ENCODE measurements at places on chromosomes 12 and 14.

DNA sequence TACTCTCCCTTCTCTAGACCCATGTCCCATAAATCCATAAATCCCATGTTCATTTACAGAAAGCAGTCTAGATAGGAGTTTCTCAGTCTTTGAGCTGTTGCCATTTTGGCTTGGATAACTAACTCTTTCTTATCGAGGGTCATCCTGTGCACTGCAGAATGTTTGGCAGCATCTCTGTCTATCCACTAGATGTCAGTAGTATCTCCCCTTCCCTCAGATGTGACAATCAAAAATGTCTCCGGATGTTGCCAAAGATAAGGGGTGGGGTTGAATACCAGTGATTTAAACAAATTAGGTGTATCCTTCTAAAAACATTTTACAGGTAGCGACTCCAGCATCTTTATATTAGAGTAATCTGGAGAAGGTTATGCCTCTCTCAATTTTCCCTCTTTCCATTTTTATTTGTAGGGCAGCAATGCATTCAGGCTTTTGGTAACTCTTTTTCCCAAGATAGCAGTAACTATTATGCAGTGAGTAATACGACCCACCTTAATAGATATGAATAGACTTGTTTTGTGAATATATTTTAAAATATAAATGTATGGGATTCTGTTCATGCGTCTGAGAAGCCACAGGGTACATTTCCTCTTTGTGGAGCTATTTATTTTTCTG lies 100.7 kb downstream of the LRRK2 start:
- DNase-seq = no peak

GRCh38 chr12:104740668-104741067 lies 217.4 kb downstream of the SLC41A2 start:
- peak; percentile 34 for DNase-seq

DNA sequence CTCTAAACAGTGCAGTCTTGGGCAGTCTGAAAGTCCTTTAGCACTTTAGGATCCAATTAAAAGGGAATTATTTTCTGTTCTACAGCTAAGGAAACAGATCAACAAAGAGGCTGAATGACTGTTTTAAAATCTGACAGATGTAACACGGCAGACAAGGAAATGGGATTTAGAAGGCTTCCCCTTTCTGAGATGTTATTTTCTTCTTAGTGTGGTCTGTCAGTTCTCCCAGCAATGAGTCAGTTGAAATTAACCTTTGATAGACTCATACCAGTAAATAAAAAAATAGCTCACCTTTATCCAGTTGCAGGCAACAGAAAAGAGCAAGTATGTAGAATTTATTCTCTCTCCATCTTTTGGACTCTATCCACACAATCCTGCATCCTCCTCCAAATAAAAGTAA lies 98.1 kb downstream of the NEDD1 start:
- DNase-seq = no peak

- no peak for DNase-seq
Observed at GRCh38 chr14:89407856-89408255, 9.2 kb downstream of the FOXN3 start.

- no peak for DNase-seq
Observed at GRCh38 chr12:124560146-124560890, 7.1 kb downstream of the NCOR2 start.

DNA sequence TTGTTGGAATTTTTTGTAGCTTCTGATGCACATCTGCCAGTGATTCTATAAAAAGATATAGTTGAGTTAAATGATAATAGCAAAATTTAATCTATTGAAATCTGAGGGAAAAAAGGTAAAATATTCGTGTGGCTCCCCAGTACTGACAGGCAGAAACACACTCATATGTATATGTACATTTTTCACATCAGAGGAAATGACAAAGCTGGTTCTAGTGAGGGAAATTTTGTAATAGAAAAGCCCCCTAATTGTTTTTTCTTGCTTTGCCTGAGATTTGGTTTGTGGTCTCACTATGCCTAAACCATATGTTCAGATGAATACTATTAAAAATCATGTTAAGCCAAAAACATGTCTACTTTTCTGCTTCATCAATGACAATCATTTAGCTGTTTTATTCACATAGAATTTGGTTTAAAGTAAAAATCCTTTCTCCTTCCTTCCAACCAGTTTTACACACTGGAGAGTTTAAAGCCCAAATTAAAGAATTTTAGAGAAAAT lies 203.5 kb downstream of the ANO6 start:
- DNase-seq = no peak

DNA sequence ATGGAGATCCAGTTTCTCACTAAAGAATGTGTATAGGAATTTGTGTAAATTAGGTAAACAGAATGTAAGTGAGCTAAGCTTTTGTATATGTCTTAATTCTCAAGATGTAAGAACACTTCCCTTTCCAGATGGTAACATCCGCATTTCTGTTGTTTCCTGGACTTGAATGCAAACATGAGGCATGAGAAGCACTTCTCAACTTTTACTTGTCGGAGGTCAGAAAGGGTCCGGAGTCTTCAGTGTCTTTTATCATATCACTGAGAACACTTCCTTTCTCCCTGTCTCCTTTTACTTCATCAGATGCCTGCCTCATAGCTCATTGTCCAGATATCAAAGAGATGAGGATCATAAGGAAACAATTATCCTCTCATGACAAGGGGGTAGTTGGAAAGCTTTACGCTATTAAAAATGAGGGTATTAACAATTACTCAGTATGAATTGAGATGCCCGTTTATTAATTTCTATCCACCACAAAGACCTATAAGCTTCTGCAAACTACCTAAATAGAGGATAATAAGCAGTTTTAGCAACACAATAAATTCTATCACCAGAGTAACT lies 214.1 kb upstream of the FLRT2 start:
- no peak for DNase-seq

DNA sequence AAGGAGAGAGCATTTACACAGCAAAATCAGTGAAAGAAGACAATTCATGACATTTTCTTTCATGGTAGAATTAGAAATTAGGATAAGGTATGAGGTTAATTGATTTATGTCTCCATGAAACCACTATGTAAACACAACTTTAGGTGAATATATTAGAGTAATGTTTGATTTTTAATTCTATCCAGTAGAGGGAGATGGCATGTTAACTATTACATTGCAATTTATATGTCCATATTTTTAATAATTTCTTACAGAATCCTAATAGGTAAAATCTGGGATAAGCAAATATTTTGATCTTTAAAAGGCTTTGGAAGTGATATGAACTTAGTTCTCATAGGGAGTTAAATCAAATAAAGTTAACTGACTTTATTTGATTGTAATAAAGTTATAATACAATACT lies 373.4 kb upstream of the PDE3A start:
- DNase-seq = no peak

GRCh38 chr12:50275556-50275955 lies 7.8 kb downstream of the LIMA1 start:
- DNase-seq = no peak

DNA sequence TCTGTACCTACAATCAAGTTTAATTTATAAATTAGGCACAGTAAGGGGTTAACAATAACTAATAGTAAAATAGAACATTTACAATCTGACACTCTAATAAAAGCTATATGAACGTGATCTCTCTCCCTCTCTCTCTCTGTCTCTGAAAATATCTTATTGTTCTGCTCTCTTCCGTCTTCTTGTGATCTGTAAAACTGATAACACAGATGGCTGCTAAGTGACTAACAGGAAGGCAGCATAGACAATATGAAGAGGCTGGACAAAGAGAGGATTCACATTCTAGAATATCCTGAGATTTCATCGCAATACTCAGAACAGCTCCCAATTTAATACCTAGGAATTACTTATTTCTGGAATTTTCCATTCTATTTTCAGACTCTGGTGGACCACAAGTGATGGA lies 827.2 kb downstream of the FLRT2 start:
- no peak for DNase-seq

- no peak for DNase-seq
Observed at GRCh38 chr14:79487632-79488031, 723.7 kb downstream of the DIO2 start.

DNA sequence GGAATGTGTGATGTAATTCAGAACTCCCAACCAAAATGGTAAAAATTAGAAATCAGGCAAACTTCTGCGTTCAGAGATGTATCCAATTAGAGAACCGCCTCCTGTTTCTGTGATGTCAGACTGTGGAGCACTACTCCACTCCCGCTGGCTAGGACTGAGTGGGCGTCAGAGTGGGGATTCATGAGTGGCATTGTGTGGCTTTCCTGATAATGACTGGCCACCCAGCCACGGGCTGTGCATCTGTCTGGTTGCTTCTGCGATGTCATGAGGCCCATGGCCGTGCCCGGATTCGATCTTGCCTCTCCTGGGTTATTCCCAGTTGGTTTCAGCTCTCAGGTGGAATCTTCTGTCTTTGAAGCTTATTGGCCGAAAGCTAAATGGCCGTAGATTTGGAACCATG lies 87.1 kb upstream of the KCNA1 start:
- no peak for DNase-seq

GRCh38 chr12:124821252-124822200 lies 42.1 kb downstream of the SCARB1 start:
- DNase-seq = no peak

DNA sequence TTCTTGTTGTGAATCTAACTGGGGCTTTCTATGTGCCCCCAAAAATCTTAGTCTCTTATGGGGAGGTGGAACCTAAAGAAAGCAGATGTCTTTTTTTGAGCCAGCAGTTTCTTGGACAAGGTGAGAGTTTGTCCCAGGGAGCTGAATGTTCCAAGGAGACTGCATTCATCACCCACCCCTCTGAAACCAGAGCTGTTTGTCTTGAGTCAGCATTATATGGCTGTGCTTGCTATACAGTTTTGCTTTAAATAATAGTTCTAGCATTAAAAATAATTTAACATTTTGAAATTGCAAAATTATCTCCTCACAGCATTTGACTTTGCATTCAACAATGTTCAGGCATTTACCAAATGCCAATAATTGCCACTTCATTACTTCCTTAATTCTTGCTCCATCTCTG lies 813.3 kb downstream of the BCL11B start:
- DNase-seq = no peak

- no peak for DNase-seq
Observed at GRCh38 chr14:102182190-102182589, 42.5 kb downstream of the WDR20 start.

DNA sequence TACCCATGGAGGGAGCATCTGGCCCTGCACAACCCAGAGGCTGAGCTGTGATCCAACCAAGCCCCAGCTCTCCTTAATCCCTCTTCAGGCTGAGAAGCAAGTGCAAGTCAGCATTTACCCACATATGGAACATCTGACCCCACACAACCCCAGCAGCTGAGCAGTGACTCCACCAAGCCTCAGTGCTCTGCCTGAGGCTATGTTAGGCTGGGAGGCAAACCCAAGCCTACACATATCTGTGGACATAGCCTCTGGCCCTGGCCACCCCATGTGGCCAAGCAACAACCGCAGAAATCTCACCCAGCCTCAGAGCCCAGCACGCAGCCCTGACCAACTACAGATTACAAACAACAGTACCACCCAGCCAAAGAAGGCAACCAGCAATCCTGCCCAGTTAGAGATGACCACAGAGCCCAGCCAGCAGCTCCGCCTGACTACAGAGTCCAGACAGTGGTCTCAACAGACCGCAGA lies 142.8 kb downstream of the NUAK1 start:
- DNase-seq = no peak

DNA sequence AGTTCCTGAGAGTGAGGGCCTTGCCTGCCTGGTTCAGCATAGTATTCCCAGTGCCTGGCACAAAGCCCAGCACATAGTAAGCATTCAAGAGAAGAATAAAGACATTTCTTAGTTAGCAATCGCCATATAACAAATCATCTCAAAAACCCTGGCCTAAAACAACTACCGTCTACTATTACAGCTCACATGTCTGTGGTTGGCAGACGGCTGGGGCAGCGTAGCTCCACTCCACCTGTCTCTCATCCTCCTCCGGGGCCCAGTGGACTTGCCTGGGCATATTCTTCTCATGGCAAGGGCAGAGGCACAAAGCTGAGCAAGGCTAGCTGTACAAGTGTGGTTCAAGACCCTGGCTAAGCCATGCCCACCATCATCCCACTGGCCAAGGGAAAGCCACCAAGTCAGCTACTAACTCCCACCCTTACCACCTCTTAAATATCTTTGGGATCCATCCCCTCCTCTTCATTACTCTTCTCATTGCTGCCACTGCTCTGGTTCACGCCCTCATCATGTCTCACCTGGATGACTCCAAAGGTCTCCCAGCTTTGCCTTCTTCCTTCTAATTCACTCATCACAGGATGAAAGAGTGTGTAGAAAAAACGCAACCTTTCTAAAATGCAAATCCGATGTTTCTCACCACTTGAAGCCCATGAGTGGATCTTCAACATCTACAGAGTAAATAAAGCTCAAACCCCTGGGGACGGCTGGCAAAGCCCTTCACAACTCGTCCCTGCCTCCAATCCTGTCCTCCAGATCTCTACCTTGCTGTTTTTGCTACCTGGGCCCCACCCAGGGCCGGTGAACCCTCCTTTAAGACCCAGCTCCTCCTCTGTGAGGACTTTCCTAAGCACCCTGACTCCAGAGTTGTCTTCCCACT lies 10.4 kb downstream of the TMEM229B start:
- DNase-seq = no peak

GRCh38 chr12:27907766-27908165 lies 64.8 kb downstream of the PTHLH start:
- DNase-seq = no peak

DNA sequence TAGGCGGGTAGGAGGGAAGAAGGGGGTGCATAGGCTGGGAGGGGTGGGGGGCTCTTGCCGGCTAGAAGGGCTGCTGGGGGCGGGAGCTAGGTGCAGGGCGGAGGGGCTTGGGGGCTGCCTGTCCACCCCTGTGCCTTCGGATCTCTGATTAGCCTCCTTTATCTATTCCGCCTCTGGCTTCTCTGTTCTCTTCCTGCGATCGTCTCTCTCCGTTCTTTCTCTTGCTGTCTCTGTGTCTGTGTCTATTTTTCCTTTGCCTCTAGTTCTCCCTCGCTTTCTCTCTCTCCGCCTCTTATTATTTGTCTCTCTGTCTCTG lies 166.7 kb upstream of the LHX5 start:
- DNase-seq = no peak

DNA sequence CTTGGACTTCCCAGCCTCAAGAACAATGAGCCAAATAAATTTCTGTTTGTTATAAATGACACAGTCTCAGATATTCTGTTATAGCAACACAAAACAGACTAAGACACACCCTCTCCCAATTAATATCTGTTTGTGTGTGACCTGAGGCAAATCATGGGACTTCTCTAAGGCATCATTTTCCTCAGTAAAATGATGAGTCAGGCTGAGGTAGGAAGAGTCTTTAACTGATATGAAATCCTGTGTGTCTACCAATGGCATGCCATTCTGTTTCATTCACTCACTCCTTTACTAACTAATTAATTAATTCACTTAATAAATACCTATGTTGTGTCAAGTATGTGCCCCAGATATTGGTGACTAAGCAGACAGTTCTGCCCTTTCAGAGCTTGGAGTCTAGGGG lies 258.4 kb upstream of the CRY1 start:
- no peak for DNase-seq

- DNase-seq = no peak
Observed at GRCh38 chr14:77498984-77499527, 440 bp upstream of the ISM2 start.

Data from anterior cingulate cortex (tissue), 58 donors.